ENCODE measurements at places on chromosomes 16 and 17.
A peak's percentile ranks its signal among the peaks of the same experiment; 100 is the strongest.

GRCh38 chr16:27868180-27868579 lies 195.3 kb downstream of the GSG1L start:
- DNase-seq, result no peak

- no peak for DNase-seq
Measured at GRCh38 chr17:13266606-13267005, 248.8 kb upstream of the ELAC2 start.

GRCh38 chr17:81680150-81680549 lies 3.4 kb downstream of the ARL16 start:
- no peak for DNase-seq

GRCh38 chr17:56034197-56034635 lies 119.1 kb upstream of the ANKFN1 start:
- no peak for DNase-seq

GRCh38 chr16:85206472-85207356 lies 94.4 kb upstream of the CIBAR2 start:
- DNase-seq, result no peak

DNA sequence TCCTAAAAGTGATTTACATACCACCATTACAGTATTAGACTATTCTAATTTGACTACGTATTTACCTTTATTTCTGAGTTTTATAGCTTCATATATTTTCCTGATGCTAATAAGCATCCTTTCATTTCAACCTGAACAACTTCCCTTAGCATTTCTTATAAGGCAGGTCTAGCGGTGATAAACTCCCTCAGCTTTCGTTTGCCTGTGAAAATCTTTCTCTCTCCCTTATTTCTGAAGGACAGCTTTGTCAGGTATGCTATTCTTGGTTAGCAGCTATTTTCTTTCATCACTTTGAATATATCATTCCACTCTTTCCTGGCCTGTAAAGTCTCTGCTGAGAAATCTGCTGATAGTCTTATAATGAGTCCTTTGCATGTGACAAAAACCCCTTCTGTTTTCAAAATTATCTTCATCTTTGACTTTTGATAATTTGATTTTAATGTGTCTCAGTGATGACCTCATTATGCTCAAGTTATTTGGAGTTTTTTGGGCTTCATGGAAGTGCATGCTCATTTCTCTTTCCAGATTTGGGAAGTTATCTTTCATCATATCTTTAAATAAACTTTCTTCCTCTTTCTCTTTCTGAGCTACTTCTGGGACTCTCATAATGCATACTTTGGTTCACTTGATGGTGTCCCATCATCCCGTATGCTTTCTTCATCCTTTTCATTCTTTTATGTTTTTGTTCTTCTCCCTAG lies 285.4 kb upstream of the PMFBP1 start:
- no peak for DNase-seq

DNA sequence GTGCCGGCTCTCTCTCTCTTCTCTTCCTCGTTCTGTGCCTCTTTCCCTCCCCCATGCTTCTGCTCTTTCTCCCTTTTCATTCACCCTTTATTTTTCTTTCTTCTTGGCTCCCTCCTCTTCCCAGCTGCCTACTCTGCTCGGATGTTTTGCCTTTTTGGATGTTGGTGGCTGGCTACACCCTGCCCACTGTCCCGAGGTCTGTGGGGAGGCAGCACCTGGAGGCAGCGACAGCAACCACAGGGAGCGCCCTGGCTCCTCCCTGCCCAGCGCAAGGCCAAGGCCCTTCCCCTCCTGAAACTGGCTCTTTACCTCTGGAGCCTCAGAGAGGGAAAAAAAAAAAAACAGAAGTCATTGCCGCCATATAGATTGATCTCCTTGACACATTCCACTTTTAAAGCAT lies 20.0 kb downstream of the CLUAP1 start:
- DNase-seq, result no peak

DNA sequence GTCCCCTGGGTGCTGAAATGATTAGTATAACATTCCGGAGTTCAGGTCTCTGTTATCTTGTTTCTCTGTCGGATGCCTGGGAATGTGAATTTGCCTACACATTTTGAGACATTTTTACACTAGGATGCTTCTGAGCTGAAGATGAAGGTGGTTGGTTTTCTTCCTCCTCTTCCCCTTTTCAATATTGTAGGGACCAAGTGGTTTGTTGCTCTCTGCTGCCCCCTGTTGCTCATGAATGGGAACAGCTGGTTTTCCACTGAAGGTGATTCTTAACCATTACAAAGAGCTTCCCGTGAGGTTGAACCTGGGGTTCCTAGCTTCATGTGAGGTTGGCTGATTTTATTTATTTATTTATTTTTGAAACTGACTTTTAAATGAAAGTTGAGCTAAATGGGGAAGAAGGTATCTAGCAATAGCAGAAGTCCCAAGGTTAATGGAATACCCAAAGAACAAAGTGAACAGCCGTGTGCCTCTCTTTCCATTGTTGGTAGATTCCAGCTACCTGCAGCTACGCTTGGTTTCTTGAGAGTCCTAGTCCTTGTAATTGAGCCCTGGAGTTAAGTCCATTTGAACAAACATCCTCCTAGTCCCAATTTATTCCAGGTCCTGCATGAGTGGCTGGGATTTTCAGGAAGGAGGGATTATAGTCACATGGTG lies 983.9 kb upstream of the EEF2KMT start:
- no peak for DNase-seq

GRCh38 chr17:74542166-74542565 lies 3.7 kb downstream of the CD300C start:
- DNase-seq, result no peak

DNA sequence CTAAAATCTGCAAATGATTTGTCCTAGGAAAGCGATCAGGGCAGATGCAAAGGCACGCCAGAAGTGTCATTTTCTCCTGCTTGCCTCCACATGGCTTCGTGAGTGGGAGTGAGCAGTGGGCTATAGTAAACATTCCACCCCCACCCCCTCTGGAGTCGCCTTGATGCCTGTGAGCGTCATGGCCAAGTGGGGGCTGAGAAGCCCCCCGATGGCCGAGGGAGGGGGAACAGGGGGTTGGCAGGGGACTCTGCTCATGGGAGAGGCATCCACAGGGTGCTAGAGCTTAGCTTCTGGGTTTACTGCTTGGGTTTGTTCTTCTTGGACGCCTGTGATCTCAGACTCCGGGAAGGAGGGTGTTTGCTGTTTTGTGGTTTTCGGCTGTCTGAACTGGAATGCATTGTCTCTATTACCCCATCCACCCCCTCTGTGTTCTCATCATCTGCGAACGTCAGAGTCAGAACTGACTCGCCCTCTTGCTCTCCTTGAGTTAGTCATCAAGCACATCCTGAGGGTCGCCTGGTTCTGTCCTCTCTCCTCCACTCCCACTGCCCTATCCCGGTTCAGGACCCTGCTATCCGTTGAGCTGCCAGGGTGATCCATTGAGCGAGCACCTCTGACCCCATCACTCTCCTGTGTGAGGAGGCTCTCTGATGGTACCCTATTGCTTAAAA lies 15.4 kb downstream of the TNS4 start:
- DNase-seq, result peak; percentile 52

DNA sequence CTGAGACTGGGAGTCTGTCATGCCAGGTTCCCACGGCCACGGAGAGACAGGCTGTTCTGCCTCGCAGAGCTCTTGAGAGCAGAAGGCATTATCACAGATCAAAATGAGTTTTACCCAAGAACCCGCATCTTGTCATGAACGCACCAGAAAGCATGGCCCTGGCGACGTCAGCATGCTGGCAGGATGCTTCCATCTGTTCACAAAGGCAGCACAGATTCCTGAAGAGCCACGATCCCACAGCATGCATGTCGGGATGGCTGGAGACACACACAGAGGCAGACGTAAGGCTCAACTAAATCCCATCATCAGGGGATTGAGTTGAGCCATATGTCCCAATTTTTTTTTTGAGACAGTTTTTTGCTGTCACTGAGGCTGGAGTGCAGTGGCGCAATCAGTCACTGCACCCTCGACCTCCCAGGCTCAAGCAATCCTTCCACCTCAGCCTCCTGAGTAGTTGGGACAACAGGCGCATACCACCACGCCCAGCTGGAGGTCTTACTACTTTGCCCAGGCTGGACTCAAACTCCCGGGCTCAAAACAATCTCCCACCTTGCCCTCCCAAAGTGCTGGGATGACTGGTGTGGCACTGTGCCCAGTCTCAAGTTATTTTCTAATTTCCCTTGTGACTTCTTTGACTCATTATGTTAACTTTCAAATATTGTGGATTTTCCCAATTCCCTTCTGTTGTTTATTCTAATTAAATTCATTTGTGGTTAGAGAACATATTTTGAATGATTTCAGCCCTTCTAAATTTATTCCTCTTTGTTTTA lies 11.1 kb downstream of the FANCA start:
- DNase-seq, result no peak

DNA sequence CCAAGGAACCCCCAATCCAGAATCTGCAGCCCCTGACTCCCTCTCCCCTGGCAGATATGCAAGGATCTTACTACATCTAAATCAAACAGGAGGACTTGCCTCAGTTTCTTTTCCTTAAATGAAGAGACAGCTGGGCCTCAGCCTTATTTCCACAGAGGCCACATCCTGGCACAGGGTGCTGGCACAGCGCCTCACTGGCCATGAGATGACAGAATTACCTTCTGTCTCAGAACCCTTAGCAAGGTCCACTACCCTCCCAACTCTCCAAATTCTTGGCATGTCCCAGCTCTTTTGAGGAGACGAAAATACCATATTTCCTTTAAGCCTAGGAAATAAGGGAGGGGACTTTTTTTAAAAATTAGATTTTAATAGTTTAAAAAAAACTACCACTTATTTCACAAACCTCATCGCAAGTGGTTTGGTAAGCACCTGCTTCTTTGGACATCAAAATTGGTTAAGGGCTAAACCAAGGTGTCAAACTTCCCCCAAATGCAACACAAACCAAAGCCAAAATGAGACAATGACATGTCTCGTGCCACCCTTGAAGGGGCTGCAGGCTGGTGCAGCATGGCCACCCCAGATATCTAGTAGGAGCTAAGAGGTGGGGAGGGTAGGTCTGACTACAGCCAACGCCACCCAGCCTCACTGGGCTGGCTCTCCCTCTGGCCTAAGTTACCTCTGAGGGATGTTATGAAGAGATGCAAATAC lies 25.3 kb downstream of the FAM117A start:
- no peak for DNase-seq

DNA sequence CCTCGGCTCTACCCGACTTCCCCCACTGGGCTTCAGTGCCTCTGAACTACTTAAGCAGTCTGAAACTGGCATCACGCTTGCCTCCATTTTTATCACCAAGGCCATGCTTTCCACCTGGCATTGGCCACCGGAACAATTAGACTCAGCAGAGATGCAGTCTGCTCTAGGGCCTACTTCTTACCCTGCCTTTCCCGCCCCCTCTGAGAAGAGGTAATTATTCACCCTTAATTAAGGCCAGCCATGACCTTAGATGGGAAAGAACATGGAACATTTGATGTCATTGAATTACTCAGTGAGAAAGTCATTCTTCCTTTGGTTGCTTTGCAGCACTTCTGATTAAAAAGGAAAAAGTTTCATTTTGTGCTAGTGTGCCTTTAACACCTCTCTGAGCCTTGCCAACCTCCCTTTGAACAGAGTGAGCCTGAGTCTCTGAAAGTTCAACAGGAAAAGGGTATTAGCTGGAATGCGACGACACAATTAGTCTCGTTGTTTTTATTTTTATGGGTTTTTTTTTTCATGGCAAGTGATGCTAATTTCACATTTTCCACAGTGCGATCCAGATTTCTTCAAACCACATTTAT lies 60.9 kb upstream of the TNRC6A start:
- no peak for DNase-seq

- DNase-seq, result no peak
Measured at GRCh38 chr17:77145612-77146245, 5.0 kb downstream of the SEC14L1 start.

GRCh38 chr16:82300374-82300951 lies 130.4 kb upstream of the MPHOSPH6 start:
- no peak for DNase-seq

DNA sequence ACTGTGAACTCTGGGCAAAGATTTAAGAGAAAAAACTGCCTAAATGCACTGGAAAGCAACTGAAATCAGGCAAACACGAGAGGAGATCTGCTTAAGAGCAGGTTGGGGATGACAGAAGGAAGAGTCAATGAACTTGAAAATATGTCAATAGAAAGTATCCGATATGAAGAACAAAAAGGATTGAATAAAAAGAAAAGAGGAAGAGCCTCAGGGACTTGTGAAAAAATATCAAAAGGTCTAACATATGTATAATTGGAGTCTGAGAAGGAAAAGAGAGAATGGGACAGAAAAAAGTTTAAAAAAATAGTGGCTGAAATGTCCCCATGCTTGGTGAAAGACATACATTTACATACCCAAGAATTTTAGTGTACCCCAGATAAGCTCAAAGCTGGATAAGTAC lies 195.5 kb downstream of the COPRS start:
- no peak for DNase-seq

- no peak for DNase-seq
Measured at GRCh38 chr17:3818786-3819185, 17.8 kb upstream of the ITGAE start.

GRCh38 chr16:9090101-9090959 lies 1.1 kb upstream of the HAPSTR1 start:
- no peak for DNase-seq

GRCh38 chr16:47817048-47817447 lies 338.7 kb downstream of the ABCC12 start:
- DNase-seq, result no peak

GRCh38 chr16:58027161-58027915 lies 1.8 kb downstream of the MMP15 start:
- DNase-seq, result no peak

DNA sequence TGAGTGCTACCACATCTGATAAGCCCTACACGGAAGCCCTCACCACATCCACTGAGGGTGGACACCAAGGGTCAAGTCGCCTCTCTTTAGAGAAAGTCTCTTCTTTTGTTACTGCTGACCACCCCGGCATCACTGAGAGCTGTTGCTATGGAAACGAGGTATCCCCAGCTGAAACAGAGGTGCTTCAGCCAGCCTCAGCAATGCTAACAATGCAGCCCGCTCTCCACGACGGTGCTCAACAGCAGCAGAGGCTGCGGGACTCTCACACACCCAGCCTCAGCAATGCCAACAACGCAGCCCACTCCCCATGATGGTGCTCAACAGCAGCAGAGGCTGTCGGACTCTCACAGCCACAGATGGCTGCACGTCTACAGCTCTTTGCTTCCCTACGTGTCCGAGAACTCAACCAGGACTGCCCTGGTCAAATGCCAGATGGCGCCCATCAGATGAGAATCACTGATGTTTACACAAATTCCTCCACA lies 41.4 kb downstream of the VPS53 start:
- DNase-seq, result no peak

- no peak for DNase-seq
Measured at GRCh38 chr16:85681255-85681654, 7.5 kb downstream of the GINS2 start.

- DNase-seq, result no peak
Measured at GRCh38 chr16:28165598-28165997, 46.2 kb downstream of the XPO6 start.

- DNase-seq, result no peak
Measured at GRCh38 chr17:57604771-57605674, 140.1 kb downstream of the CCDC182 start.

GRCh38 chr16:76121636-76122035 lies 155.6 kb upstream of the CNTNAP4 start:
- DNase-seq, result no peak
